ENCODE measurements at places on chromosomes 6 and 20. TPM values are rescaled to one million over a fixed set of nuclear protein-coding genes. Genes with fewer than 3 reads are reported as not detected.

The NKX2-4 gene
- total RNA-seq = not detected

The ARFGEF3 gene
- total RNA-seq = 5.3 TPM

The MMP24 gene
- 0.44 TPM for total RNA-seq

The SUMO4 gene
- not detected for total RNA-seq

The ABT1 gene
- 22.6 TPM for total RNA-seq

The PERP gene
- 55.2 TPM for total RNA-seq

The GSTA1 gene
- not detected for total RNA-seq

All from mammary microvascular endothelial cell (primary cell).